ENCODE measurements at places on chromosomes 2 and 18. TPM values are rescaled to one million over a fixed set of nuclear protein-coding genes. Genes with fewer than 3 reads are reported as not detected.
A peak's percentile ranks its signal among the peaks of the same experiment; 100 is the strongest.

The COL4A3 gene
- total RNA-seq = 0.56 TPM

The TMSB10 gene
- total RNA-seq = 1,780 TPM

The TSPYL6 gene
- not detected for total RNA-seq

The ANKRD30B gene
- total RNA-seq = 0.24 TPM

- DNase-seq = no peak
Measured at GRCh38 chr2:135475128-135475527, 55.9 kb downstream of the ZRANB3 start.

DNA sequence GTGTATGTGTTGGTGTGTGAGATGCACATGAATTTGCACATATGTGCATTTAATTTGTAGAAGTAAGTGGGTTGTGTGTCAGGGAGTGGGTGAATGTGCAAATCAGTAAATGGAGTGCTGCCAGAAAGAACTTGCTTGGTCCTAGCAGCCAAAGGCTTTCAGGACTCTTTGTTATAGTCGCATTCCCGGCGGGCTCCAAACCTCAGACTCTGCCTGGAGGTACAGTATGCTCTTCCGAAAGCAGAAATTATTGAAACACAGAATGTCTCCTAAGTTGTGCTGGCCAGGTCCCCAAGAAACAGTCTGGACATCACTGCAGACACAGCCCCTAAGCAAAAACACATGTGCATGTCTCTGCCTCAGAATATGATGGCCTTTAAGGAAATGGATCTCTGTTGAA lies 232.4 kb downstream of the INSIG2 start:
- no peak for DNase-seq

DNA sequence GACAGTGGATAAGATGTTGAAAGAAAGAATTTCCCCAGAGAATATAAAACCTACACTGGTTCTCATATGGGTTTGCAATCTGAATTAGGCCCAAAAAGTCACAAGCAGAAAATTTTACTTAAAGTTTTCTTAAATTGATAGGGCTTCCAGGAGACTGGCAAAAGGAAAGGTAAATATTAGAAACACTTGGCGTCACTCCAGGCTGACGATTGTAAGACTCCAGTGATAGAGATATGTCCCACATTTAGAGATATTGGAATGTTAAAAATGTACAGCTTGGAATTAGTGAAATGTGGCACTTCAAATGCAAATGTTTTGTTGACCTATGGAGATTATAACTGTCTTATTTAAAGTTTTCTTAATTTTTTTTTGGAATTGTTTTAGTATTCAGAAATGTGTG lies 14.0 kb downstream of the YIPF4 start:
- no peak for DNase-seq

- no peak for DNase-seq
Measured at GRCh38 chr18:74609535-74609934, 11.9 kb downstream of the ZNF407 start.

- no peak for DNase-seq
Measured at GRCh38 chr2:113872201-113872600, 17.7 kb upstream of the ACTR3 start.

GRCh38 chr2:101832114-101832513 lies 134.6 kb downstream of the MAP4K4 start:
- DNase-seq = no peak

DNA sequence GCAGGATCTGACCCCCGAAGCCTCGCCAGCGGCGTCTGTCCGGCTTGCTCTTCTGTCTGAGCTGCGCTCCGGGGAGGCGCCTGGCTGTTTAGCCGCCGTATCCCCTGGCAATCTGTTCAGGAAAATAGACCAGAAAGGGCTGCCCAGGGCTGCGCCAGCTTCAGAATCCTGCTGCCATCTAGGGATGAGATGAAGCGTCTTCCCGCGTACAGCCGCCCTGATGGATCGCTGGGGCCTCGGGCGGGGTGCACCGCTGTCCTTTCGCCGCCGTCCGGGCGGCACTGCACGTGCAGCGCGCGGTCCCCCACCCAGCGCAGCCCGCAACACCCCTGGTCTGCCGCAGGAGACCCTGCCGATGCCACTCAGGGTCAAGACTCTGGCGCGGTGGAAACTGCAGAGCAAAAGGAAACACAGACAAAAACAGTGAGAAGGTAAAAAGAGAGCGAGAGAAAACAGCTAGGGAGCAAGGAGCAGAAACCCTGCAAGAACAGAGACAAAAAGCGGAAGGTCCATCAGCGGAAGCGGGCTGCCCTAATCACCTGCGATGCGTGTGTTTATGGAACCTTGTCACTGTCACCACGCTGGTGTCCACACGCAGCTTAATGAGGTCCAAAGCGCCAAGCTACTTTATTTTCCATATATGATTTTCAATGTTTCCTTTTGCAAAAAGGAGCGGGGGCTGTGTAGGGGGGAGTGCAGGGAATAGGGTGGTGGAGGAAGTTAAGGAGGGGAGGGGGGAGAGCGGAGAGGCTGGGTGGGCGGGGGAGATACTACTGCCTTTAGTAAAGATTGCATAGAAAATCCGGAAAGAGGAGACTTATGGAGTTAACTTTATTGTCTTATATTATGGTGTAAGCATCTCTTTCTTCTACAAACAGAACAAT lies 2113.3 kb upstream of the PIK3C3 start:
- peak; percentile 56 for DNase-seq

Data from left colon (tissue), 2 donors.